Thoracic aorta (tissue), 2 donors: ENCODE measurements at places on chromosomes 2 and 18.

DNA sequence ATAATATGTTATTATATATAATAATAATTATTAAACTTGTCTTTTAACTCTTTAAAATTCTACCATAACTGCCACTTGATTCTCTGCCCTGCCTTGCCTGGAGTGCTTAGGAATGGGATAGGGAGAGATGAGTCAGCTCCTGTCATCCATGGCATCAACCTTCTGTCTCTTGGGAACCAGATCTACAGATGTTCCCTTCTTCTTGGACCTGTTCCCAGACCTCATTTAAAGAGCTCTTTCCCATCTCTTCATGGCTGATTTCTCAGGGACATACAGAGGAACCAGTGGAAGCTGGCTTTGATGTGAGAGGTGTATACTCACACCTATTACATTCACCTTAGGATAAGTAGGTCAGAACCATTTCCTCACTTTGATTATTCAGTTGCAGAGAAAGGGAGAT lies 155.3 kb upstream of the MYO3B start:
- DNase-seq = no peak

DNA sequence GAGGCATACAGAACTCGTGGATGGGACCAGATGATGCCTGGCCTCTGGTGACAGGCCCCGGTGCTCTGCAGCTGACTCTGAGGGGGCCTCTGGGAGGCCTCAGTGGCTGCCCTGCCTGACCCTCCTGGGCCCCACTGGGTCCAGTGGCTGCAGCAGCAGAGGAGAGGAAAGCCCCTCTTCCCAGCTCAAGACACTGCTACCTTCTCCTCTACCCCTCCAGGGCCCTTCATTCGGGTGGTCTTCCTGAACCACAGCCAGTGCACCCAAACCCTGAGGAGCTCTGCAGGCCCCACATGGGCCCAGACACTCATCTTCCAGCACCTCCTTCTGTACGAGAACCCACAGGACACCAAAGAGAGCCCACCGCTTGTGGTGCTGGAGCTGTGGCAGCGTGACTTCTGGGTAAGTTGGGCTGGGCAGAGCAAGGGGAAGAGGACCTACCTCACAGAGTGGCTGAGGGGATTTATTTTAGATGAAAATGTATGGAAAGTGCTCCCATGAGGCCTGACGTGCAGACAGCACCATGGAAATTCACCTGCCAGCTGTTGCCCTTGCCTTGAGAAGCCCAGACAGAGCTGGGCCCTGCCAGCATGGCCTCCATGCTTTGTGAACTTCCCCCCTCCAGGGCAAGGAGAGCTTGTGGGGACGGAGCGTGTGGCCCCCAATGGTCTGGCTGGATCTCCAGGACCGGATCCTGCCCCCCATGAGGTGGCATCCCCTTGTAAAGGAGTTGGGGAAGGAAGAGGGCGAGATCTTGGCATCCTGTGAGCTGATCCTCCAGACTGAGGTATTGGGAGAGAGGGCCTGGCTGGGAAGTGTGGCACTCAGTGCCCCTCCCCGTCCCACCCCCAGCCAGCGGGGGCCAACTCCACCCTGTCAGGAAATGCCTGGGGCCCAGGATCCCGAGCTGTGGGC lies 46.3 kb downstream of the LMAN2L start:
- no peak for DNase-seq

- no peak for DNase-seq
Measured at GRCh38 chr2:1026141-1026540, 75.5 kb downstream of the SNTG2 start.

DNA sequence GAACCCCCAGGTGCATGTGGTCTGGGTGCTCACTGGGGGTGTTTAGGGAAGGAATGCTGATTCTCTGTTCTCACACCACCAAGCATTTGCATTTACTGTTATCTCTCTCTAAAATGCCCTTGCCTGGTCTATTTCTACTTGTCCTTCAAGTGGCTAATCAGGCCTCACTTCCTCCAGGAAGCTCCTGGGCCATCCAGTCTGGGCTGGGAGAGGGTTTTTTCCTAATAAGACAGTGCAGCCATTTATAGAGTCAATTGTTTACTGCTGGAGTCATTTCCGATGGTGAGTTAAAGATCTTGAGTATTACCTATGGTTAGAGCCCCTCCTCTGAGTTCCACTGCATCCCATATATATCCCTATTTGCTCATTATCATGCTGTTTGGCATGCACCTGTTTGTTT lies 25.2 kb upstream of the ITGA6 start:
- DNase-seq = no peak

GRCh38 chr2:224145751-224146355 lies 106.8 kb upstream of the SERPINE2 start:
- no peak for DNase-seq

GRCh38 chr2:206217743-206218142 lies 56.7 kb upstream of the ZDBF2 start:
- DNase-seq = no peak

DNA sequence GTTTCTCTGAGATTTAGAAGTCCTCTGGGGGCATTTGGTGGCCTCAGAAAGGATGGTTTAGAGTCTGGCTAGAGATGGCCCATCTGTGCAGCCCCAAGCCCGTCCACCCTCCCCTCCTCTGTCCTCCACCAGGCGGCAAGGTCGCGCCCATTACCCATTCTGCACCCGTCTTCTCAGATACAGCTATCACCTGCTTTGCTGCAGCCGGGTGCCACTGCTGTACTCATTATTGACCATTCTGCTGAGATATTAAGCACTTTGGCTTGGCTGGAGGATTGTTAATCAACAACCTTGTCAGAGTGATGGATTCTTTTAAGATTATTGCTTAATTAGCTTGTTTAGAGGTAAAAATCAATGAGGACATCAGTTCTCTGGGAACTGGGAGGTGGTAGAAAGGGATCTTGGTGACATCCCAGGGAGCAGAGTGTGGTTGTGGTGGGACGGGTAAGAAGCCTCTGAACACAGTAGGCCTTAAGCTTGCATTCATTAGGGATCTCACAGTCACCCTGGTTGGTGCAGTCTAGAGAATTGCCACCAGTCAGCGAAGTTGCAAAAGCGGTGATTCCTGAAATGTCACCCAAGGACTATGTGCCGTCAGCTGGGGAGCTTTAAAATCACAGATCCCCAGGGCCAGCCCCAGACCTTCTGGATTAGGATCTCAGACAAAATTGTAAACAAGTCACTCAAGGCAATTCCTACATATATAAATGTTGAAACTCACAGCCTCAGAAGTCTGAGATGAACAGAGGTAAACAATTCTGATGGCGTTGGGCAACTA lies 90.9 kb downstream of the CAPN13 start:
- no peak for DNase-seq

- DNase-seq = no peak
Measured at GRCh38 chr2:192148620-192149321, 46.0 kb downstream of the TMEFF2 start.

GRCh38 chr2:54258166-54258565 lies 2.1 kb upstream of the TSPYL6 start:
- DNase-seq = no peak

GRCh38 chr2:14677039-14677438 lies 44.5 kb downstream of the LRATD1 start:
- DNase-seq = no peak

DNA sequence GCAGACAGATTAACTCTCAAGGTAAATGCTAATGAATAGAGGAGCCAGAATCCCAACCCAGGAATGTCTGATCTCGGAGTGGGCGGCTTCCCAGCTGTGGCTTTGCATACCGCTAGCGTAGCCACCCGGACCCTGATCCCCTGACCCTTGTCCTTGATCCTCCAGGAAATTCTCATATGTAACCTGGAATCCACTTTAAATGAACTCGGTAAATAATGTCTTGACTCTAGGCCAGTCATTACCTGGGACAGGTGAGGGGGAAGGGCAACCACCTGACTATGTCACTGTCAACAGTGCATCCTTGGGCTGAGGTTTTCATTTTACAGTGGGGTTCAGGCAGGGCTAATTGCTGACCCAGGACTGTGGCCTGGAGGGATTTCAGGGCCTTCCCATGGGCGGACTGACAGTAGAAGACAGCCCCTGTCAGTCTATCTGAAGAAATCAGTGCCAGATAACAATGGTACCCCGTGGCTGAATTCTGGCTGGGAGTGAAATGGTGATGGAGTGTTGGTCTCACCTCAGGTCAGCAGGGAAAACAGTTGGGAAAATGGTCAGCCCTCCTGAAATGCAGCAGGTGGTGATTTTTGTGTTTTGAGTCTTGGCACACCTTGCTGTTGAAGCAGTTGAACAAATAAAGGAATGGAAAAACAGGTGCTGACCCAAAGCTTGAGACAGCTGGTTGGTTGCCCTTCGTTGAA lies 9.6 kb downstream of the ACKR3 start:
- DNase-seq = no peak

- no peak for DNase-seq
Measured at GRCh38 chr2:3100386-3100785, 277.2 kb downstream of the EIPR1 start.

DNA sequence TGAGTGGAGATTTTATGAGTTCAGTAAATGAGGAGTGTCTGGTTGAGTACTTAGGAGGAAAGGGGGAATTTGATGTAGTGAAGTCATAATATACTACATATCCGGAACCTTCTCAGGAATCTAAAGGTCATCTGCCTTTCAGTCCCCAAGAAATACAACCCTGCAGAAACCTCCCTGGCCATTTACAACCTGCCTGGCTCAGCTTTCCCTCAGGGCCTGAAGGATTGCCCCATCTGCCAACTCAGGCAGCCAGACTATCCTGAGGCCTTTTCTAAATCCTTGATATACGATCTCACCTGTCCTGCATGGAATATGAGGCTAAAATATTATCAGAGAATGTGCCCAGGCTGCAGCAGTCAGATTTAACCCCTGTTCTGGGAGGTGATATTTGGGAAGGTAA lies 165.4 kb upstream of the SPOPL start:
- no peak for DNase-seq

DNA sequence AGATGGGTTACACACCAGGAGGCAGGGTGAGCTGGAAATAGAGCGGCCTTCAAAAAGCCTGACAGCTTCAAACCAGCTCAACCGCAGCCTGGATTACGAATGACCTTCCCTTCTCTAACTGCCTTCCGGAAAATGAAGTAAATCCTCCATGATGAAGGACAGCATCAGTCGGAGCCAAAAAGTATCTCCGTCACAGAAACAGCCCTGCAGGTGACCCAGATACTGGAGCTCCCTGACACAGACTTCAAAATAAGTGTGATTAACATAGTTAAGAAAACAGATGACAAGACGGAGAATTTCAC lies 10.3 kb upstream of the CIB4 start:
- DNase-seq = no peak

- DNase-seq = no peak
Measured at GRCh38 chr2:52886556-52886955, 881.0 kb upstream of the CHAC2 start.

DNA sequence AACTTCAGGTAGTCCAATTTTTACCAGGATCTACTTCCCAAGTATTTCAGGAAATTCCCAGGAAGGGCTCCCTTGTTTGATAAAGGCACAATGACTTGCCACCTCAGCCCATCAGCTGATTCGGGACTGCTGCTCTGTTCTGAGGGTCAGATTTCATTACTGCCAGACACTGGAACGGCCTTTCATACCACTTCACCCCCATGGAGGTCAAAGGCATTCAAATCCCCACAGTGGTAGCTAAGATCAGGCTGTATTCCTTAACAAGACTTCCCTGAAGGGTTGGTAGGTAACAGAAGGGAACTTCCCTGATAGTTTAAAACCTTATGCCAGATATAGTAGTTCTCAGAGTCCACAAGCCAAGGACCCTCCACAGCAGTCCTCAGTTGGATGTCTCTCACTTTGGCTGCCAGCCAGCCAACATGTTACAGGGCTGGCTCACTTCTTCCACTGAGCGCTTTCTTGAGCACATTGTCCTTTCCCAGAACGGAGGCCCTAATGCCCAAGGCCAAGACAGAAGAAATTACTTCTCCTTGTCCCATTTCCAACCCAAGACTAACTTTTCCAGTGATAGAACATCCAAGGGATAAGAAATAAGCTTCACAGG lies 40.0 kb upstream of the GLS start:
- DNase-seq = no peak

DNA sequence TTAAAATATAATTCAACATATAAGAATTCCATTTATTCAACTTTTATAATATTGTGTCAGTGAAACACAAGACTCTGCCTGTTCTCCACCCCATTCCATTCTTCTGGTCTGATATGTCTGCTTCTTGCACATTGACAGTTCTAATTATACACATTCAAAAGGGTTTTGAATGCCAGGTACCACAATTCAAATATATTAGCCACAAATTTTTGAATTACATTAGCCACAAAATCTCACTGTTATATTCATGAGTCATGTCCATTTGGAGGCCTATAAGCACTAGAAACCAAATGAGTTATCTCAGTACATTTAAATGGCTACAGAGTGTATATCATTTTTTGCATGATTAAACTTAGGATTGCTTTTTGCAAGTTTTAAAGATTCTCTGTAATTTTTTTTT lies 72.1 kb downstream of the CCDC150 start:
- DNase-seq = no peak

DNA sequence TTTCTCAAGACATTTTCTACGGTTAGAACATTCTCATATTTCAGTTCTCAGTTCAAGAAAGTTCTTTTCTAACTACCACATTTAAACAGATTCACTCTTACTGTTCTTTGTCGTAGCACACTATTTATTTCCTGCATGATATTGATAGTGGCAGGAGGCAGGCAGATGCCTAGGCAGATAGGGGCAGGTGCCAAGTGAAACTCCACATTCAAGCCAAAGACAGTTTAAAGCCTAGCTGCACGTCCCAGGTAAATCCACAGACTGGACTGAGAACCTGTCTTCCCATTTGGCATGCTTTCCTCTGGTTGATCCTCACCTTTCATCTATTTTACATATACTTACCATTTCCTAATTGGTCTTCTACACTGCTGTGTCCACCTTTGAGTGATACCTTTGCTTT lies 359.3 kb downstream of the TMX3 start:
- no peak for DNase-seq

GRCh38 chr2:221477714-221478484 lies 94.2 kb downstream of the EPHA4 start:
- no peak for DNase-seq

GRCh38 chr2:16625759-16626158 lies 39.9 kb downstream of the CYRIA start:
- DNase-seq = no peak

- DNase-seq = no peak
Measured at GRCh38 chr2:221850076-221850475, 278.0 kb upstream of the EPHA4 start.

- no peak for DNase-seq
Measured at GRCh38 chr2:109660046-109660860, 46.1 kb downstream of the SOWAHC start.

DNA sequence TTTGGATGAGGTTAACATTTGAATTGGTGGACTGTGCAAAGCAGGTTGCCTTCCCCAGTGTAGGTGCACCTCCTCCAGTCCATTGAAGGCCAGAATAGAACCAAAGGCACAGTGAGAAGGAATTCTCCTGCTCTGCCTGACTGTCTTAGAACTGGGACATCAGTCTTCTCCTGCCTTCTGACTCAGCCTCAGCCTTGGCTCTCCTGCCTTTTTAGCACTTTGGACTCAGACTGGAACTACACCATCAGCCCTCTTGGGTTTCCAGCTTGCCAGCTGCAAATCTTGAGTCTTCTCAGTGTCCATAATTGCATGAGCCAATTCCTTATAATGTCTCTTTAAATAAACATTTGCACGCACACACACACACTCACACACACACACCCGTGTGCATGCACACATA lies 8.0 kb upstream of the TMEM177 start:
- DNase-seq = no peak

GRCh38 chr18:75341267-75341666 lies 86.2 kb downstream of the SMIM21 start:
- no peak for DNase-seq
